ENCODE measurements at places on chromosomes 6 and 20. TPM values are rescaled to one million over a fixed set of nuclear protein-coding genes. Genes with fewer than 3 reads are reported as not detected.

Gene IL17A
- total RNA-seq = not detected

Gene SYNDIG1
- not detected for total RNA-seq

Gene CHRNA4
- 2.4 TPM for total RNA-seq

DNA sequence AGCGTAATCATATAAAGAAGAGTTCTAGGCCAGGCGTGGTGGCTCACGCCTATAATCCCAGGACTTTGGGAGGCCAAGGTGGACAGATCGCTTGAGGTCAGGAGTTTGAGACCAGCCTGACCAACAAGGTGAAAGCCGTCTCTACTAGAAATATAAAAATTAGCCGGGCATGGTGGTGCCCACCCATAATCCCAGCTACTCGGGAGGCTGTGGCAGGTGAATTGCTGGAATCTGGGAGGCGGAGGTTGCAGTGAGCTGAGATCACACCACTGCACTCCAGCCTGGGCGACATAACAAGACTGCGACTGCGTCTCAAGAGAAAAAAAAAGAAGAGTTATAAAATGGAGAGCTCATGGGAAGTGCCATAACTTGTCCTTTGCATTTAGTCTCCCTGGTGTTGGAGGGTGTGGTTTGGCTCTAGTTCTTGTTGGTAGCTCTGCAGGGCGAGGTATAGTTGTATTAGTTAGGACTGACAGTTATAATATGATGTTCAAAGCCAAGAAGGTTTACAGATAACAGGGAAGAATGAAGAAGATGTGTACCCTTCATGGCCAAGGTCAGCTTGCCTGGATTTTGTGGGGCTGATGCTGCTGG lies 54.8 kb downstream of the UTRN start:
- DNase-seq = no peak

- DNase-seq = no peak
Observed at GRCh38 chr6:18493382-18493891, 106.3 kb downstream of the RNF144B start.

DNA sequence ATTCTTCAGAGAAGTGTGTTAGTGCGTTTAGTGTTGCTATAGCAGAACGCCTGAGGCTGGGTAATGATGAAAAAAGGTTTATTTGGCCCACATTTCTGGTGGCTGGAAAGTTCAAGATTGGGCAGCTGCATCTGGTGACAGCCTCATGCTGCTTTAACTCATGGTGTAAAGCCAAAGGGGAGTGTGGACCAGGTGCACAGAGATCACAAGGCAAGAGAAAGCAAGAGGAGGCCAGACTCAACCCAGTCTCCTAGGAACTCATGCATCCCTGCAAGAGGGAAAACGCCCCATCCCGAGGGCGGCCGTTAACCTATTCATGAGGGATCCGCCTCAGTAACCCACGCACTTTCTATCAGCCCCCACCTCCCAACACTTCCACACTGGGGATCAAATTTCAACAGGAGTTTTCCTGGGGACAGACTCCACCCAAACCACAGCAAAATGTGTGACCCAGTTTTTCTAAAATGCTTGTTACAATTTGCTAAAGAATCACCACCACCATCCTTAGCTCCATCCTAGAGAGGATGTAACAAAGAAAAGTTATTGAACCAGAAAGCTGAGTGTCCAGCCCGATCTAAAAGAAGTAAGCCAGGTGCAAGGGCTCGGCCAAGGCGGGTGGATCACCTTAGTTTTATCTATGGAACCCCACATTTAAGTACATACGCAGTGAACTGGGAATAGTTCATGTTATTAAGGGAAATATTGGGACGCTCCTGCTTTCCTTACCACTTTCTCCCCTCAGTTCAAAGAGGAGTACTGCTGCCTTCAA lies 164.8 kb downstream of the QKI start:
- DNase-seq = no peak

DNA sequence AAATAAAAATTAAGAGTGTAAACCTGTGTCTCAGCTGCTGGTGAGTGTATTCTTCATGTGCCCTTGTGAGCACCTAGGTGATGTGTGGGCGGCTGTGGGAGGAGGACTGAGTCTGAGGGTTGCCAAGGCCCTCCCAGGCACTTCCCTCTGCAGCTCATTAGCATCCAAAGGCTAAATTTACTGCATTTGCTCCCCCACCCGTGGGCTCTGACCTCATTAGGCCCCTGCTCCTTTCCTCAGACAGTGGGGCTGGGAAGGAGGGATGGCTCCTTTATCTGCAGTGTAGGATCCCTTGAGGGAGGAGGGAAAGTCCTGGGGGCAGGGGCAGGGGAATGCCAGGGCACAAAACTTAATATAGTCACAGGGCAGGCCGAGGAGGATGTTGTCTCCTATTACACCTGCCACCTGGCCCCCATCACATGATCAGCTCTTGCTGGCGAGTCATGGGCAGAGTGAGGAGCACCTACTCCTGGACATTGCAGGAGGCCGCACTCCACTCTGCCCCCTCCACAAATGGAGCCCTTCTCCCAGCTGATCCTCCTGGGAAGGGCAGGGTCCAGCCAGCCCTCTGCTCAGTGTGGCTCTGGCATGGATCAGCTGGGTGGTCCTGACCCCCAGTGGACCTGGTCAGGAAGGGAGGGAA lies 133.2 kb downstream of the MRPL14 start:
- DNase-seq = no peak

DNA sequence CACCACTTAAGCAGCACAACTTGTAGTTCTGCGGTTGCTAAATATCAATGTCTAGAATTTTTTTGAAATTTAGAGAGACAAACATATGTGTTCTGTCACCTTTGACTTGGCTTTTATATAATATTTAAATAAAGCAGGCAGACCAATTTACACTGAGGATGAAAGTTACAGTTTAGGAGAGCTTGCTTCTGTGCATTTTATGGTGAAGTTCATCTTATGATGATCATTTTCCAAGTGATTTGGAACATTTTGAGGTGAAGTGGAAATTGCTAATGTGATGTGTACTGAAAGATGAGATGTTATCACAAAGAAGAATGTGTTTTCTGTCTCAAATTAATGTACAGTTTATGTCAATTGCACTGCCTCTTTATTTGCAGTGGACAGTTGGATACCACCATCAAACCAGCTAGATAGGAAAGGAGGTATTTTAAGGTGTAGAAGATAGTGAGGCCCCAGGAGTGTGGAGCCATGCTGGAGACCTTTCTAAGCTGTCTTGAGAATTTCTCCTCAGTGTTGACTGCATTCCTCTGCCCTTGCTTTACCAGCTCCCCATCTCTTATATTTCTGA lies 461.9 kb downstream of the UTRN start:
- DNase-seq = no peak

GRCh38 chr20:59151820-59152219 lies 11.8 kb upstream of the ZNF831 start:
- DNase-seq = no peak

- DNase-seq = no peak
Observed at GRCh38 chr20:44759595-44759994, 13.9 kb downstream of the KCNK15 start.

DNA sequence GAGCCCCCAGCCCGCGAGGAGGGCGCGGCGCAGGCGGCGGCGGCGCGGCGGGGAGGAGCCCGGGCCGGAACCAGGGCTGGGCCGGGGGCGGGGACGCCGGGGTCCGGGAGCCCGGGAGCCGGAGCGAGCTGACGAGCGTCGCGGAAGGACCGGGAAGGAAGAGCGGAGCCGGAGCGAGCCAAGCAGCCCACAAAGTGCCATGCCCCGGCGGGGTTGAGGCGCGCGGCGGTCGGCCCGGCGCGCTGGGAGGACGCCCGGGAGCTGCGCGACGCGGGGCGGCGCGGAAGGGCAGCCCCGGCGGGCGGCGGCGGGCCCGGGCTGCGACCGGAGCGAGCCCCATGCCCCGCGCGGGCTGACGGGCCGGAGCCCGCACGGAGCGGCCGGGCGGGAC lies 289 bp downstream of the FOXP4 start:
- no peak for DNase-seq

- DNase-seq = no peak
Observed at GRCh38 chr20:19942611-19943010, 74.6 kb upstream of the NAA20 start.

DNA sequence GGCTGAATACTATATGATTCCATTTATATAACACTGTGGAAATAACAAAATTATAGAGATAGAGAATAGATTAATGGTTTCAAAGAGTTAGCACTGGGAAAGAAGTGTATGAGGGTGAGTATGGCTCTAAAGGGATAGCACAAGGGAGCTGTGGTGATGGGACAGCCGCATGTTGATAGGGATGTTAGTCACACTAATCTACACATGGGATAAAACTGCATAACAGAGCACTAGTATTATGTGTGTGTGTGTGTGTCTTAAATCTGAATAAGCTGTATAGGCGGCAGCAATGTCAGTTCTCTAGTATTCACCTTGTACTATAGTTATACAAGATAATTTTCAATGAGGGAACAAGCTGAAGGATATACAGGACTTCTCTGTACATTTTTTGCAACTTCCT lies 5.8 kb downstream of the CGA start:
- DNase-seq = no peak
